ENCODE measurements at places on chromosomes 3 and 15.

DNA sequence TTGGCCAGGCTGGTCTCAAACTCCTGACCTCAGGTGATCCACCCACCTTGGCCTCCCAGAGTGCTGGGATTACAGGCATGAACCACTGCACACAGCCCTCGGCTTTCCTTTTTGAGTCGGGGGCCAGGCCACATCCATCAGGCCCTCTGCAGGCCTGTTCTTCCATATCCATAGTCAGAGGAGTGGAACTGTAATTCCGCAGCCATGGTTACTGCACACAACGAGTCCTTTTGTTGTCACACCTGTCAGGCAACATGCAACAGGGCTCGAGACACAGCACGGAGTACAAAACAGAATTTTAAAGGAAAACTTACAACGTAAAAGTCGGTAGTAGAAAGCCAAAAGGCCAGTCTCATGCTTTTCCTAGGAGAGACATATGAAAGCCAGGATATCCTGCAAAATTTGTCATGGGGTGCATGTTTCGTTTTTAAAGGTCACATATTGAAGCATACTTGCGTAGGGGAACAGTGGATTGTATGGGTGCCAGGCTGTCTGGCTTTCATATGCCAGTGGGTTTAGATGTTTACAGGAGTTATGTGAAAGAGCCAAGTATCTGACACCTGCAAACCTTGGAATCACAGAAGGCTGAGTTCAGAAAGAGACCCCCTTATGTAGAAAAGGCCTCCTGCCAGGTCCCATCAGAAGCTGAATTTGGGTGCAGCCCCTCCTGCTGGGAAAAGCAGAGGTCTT lies 63.2 kb upstream of the LPP start:
- no peak for DNase-seq

GRCh38 chr15:89790661-89791060 lies 14.5 kb downstream of the MESP2 start:
- DNase-seq, result no peak

- no peak for DNase-seq
These were observed 221.0 kb upstream of the EOMES start for GRCh38 chr3:27943106-27943505.

DNA sequence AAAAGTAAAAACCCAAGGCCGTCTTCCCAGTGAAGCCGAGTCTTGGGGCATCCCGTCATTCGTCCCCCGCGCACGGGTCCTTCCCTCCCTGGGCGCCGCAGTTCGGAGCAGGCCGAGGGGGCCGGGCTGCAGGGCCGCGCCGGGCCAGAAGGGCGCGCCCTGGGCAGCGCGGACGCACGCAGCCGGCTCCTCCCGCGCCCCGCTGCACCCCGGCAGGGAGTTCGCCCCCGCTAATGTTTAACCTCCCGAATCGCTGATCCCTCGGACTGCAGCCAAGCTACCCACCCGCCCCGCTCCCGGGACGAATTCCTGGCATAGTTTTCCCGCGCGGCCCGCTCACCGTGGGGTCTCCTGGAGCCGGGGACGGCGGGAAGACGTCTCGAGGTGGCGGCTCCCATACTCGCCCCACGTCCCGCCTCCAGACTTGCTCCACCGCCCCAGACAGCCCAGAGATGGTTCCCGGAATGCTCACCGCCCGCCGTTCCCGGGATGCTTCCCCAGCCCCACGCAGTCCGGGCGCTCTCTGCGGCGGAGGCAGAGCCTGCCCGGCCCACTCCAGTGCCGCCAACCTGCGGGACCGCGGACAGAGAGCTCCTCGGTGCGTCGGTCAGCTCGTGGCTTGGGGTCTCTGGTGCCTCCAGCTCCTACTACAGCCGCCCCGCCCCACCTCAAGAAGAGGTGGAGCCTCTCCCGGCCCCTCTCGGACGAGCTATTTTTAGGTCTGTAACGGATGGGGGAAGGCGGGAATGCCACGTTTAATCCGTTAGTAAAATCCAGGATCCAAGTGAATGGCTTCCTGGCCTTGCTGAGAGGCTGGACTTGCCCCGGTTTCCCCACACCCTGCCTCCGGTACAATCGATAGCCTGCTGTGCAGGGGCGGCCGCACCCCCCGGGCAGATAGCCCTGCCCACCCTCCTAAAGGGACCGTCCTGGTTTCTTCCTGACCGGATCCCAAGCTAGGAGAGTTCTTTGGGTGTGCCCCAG lies at the start of gene DZIP1L:
TSS of gene DZIP1L (minus strand) at position 621 of the 984 bp plus-strand sequence. CDS start 11,637 bp downstream, outside the sequence.
- DNase-seq, result no peak

GRCh38 chr15:68271854-68272471 lies 5.6 kb upstream of the FEM1B start:
- DNase-seq, result no peak

- no peak for DNase-seq
These were observed 12.5 kb upstream of the ZXDC start for GRCh38 chr3:126488185-126488584.

GRCh38 chr15:31129769-31130303 lies 28.3 kb upstream of the TRPM1 start:
- DNase-seq, result no peak

GRCh38 chr3:65006300-65006739 lies 318.5 kb upstream of the ADAMTS9 start:
- DNase-seq, result no peak

GRCh38 chr3:42660898-42661297 lies 7.4 kb downstream of the ZBTB47 start:
- no peak for DNase-seq

- DNase-seq, result no peak
These were observed 165.1 kb upstream of the STAC start for GRCh38 chr3:36215241-36215640.

GRCh38 chr3:42394579-42395288 lies 15.7 kb downstream of the LYZL4 start:
- no peak for DNase-seq

- DNase-seq, result no peak
These were observed 17.1 kb downstream of the SETMAR start for GRCh38 chr3:4320096-4320911.

DNA sequence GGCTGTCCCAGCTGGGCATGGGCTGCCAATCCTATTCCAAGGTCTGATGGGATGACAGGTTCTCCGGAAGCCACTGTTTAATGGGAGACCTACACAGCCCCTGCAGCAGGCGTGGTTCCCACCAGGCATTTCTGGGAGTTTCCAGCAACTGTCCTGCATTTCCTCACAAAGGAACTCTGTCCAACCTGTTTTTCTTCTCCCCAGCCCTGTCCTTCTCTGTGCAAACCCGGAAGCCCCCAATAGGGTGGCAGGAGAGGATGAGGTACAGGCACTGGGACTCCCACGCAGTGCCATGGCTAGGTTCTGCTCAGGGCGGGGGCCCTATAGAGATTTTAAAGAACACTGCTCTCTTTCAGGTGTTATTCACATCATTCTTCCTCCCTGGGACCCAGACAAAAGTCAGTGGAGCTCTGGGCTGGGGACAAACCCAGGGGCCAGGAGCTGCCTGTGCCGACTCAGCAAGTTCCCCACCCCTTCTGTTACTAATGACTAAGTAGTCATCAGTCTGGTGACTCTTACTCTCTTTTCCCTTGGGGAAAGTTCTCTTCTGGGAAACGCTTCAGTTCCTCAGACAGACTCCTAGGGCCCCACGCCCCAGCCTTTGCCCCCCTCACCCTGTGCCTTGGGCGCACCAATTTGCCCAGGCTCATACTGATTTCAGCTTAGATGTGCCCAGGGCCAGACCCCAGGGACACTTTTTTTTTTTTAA lies 97.7 kb downstream of the CD47 start:
- DNase-seq, result no peak

GRCh38 chr3:152352554-152352953 lies 83.8 kb downstream of the MBNL1 start:
- DNase-seq, result no peak

- no peak for DNase-seq
These were observed 3.9 kb downstream of the OXTR start for GRCh38 chr3:8765528-8765927.

- no peak for DNase-seq
These were observed 108.1 kb downstream of the PGPEP1L start for GRCh38 chr15:98899272-98900021.

GRCh38 chr15:85825118-85825517 lies 30.4 kb upstream of the KLHL25 start:
- DNase-seq, result no peak

GRCh38 chr3:125585595-125586223 lies 9.6 kb downstream of the OSBPL11 start:
- peak; percentile 34 for DNase-seq

GRCh38 chr3:29363110-29363509 lies 82.2 kb downstream of the RBMS3 start:
- no peak for DNase-seq

- no peak for DNase-seq
These were observed 2.4 kb downstream of the PARP3 start for GRCh38 chr3:51944451-51945021.

- DNase-seq, result no peak
These were observed 4.5 kb downstream of the FAM131A start for GRCh38 chr3:184341925-184342324.

DNA sequence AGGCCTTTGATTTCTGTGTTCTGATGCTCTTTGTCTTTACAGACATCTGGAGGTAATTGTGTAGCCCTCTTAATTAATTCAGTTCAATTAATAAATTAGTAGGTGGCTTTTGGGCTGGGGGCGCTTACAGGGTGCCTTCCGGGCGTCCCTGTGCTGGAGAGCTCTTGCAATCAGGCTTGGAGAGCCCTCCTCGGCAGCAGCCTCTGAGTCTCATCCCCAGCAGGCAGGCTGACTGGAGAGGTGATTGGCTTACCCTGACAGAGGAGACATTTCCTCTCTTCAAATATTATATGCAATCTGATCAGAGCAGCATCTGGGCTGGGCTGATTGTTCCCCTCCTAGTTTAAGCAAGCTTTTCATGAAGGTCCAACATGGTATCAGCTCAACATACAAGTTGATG lies 250.7 kb downstream of the LPP start:
- no peak for DNase-seq

DNA sequence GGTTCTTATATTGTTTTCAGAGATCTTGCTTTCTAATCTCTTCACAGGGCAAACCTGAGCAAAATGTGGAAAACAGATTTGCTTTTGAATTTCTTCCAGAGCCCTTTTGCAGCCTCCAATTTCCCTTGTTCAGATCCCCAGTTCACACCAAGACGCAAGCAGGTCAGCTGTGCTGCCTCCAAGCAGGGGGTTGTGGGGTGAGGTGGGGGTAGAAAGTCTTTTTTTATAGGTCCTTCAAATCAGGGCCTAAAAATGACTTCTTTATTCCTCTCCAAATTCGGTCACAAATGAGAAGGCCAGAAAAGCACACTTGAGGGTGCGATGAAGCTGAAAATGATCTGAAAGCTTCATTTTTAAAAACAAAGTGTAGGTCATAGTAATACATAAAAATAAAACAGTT lies 26.3 kb upstream of the AVEN start:
- no peak for DNase-seq

- DNase-seq, result no peak
These were observed 237.3 kb downstream of the SHOX2 start for GRCh38 chr3:157868946-157869345.

DNA sequence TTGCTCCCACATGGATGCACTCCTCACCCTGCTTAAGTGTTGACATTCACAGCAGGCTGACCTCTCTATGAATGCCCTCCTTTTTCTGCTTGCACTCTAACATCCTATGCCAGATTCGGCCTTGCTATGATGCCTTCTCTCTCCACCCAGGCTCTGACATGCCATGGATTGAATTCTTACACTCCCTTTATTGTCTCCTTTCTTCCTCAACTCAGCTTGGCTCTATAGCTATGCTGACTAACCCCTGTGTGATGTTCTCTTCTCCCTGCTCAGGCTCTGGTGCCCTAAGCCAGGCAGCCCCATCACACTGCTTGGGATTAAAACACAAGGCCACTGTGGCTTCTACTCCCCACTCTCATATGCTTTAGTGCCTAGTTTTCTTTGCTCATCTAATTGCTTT lies 563.7 kb downstream of the NSUN3 start:
- no peak for DNase-seq

DNA sequence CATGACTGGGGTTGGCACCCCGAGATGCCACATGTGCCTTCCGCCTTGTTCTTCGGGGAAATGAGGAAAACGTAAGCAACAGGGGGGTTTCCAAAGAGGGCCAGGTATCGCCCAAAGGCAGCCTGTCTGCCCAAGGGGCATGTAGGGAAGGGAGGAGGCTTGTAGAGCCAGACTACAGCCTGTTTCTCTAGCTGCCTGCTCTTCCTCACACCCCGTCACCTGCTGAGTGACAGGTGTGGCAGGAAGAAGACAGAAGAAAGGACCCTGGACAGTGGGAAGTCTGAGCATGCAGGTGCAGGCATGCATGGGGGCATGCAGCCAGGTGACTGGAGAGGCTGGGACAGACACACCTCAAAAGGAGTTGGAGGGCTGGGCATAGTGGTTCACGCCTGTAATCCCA lies 9.8 kb downstream of the PLA2G4E start:
- DNase-seq, result no peak

- no peak for DNase-seq
These were observed 13.1 kb downstream of the RLBP1 start for GRCh38 chr15:89208256-89208655.

- no peak for DNase-seq
These were observed 53.5 kb downstream of the TLNRD1 start for GRCh38 chr15:81054236-81054635.

GRCh38 chr3:177157492-177157891 lies 39.8 kb downstream of the TBL1XR1 start:
- DNase-seq, result no peak

GRCh38 chr3:53192608-53193007 lies 31.6 kb downstream of the PRKCD start:
- DNase-seq, result no peak

DNA sequence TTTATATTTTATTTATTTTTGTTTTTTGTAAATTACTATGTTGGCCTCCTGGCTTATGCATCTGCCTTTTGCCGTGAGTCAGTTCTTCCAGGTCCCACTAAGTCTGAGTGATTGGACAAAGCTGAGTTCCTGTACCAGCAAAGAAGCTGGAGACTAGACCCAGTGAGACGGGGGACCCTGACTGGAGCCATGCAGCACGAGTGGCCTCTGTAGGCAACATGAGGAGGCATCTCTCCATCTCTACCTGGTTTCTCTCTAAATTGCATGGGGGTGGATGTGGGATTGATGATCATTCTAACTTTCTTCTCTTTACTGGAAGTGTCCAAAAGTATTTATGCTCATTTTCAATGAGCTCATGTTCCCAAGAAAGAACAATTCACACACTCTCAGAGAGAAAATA lies 155.3 kb upstream of the MRPL3 start:
- no peak for DNase-seq

- DNase-seq, result no peak
These were observed 8.8 kb downstream of the TMOD3 start for GRCh38 chr15:51838270-51838669.

DNA sequence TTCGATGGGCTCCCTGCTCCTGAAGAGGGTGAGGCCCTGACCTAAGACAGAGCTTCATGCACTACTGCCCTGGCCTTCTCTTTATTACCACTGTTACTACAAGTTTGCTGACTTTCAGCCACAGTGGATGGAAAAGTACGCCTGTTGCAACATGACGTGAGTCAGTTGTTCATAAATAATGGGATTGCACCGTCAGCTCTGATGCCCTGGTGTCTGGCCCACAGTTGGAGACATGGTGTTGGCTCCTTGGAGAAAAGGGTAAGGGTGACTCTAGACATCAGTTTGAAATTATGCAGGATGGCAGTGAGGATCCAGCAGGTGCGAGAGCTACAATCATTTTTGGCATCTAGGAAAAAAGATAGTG lies 5.5 kb downstream of the PAQR5 start:
- no peak for DNase-seq

Data from CD4-positive, alpha-beta T cell treated with Interleukin-6 at 100 ng/mL for 8 hours (primary cell).